ENCODE measurements at places on chromosomes 4 and X. TPM values are rescaled to one million over a fixed set of nuclear protein-coding genes. Genes with fewer than 3 reads are reported as not detected.

Gene PROM1
- 0.22 TPM for total RNA-seq

Gene CHIC1
- total RNA-seq: 3.9 TPM

Gene SERPINA7
- total RNA-seq: not detected

Gene TAF7L
- not detected for total RNA-seq

Gene PAGE1
- total RNA-seq: not detected

Gene SLAIN2
- 53.2 TPM for total RNA-seq

Gene ARAP2
- 31.0 TPM for total RNA-seq

Gene SSX1
- not detected for total RNA-seq

DNA sequence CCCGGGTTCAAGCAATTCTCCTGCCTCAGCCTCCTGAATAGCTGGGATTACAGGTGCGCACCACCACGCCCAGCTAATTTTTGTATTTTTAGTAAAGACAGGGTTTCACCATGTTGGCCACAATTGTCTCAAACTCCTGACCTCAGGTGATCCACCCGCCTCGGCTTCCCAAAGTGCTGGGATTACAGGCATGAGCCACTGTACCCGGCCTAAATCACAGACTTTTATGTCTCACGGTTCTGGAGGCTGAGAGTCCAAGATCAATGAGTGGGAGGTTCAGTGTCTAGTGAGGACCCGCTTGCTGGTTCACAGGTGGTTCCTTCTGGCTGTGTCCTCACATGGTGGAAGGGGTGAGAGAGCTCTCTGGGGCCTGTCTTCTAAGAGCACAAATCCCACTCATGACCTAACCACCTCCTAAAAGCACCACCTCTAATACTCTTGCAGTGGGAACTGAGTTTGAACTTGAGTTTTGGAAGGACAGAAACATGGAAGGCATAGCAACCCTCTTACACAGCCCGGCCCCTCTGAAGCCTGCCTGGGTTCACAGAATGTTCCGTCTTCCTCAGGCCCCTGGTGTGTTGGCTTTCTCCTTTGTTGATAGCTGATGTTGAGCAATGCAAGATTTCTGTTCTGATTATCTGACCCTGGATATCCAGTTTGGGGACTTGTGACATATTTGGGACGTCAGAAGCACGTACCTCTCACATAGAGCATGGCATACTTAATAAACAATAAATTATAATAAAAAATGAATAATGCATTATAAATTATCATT is 1.9 kb upstream of the AKAP17A start:
- DNase-seq: no peak

DNA sequence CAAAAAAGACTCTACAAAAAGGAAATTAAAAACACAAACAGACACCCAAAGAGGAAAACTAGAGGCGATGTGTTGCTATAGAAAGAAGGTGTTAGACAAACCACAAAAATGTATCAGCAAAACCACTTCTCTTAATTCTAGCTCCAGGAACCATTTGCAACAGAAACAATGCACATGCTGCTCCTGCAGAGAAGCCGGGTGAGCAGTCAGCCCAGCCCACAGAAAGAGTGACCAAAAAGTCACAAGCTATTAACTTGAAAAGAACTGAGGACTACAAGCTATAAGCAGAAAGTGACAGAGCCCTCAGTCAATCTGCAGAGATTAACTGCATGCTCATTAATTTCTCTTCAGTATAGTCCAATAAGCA is 96.2 kb upstream of the KLHL13 start:
- no peak for DNase-seq

DNA sequence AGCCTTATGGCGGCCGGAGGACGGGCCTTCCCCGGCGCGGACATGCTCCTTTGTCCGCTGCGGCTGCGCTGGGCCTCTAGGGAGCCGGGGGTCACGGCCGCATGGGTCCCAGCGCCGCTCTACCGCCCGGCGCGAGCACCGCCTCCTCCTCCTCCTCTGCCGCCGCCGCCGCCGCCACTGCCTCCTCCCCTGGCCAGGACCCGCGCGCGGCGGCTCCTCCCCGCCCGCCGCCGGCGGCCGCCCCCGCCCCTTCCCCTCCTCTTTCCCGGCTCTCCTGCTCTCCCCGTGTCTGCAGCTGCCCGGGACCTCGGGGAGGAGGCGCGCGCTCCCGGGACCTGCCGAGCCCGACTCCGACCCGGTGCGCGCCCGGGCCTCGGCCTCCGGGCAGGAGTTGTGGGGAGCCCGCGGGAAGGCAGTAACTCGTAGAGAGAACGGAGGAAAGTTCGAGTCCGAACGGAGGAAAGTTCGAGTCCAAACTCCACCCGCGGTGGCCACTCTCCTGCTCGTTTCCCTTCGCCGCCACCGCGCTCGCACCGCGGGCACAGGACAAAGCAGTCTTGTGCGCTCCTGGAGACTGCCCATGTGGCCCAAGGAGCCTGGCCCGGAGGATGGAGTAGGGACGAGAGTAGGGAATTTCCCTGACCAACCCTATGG is at the start of gene ADGRA3:
Gene ADGRA3 (minus strand): TSS at position 179 of the 654 bp plus-strand sequence. CDS start 282 bp downstream, outside the sequence.
- peak; percentile 40 for DNase-seq

DNA sequence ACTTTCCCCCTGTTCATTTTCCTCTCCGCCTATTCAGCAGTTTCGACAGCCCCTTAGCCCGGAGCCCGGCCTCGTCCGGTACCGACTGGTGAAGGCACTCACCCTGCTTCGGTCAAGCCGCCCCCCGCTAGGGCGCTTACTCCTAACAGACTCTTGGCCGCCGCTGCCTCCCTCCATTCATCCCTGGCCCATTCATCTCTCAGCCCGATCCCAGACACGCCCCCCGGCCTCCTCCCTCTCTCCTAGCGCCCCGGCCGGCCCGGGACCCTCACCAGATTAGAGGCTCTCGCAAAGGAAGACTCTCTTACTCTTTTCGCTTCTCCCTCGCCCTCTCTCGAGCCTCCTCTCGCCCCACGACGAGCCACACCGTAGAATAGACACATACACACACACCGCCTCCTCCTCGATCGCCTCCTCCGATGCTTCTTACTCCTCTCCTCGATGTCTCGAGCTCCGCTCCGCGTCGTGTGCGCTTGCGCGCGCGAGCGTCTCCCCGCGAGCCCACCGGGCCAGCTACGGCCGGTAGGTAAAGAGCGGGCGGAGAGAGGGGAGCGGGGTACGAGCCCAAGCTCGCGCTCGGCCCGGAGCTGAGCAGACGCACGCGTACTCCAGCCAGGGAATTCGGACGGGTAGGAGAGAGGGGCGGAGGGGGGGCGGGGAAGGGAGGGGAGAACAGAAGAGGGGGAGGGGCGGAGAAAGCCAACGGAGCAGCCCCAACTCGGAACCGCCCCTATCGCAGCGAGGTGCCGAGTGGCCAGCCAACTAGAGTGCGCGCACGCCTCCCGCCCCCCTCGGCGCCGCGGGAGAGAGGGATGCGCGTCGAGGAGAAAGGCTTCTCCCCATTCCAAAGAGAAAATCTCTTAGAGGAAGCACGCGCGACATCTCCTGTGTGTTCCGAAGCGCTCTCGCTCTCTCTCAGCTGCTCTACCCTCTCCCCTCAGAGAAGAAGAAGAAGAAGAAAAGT is at the start of gene WNK3:
Gene WNK3 (minus strand): TSS at position 633 of the 964 bp plus-strand sequence.
- DNase-seq: peak; percentile 46

GRCh38 chr4:94369046-94369445 is 26.4 kb upstream of the HPGDS start:
- DNase-seq: no peak

GRCh38 chr4:114921790-114922591 is 191.4 kb downstream of the NDST4 start:
- DNase-seq: no peak

- DNase-seq: no peak
These were observed 240.2 kb upstream of the ADAMTS3 start for GRCh38 chr4:72809208-72809607.

DNA sequence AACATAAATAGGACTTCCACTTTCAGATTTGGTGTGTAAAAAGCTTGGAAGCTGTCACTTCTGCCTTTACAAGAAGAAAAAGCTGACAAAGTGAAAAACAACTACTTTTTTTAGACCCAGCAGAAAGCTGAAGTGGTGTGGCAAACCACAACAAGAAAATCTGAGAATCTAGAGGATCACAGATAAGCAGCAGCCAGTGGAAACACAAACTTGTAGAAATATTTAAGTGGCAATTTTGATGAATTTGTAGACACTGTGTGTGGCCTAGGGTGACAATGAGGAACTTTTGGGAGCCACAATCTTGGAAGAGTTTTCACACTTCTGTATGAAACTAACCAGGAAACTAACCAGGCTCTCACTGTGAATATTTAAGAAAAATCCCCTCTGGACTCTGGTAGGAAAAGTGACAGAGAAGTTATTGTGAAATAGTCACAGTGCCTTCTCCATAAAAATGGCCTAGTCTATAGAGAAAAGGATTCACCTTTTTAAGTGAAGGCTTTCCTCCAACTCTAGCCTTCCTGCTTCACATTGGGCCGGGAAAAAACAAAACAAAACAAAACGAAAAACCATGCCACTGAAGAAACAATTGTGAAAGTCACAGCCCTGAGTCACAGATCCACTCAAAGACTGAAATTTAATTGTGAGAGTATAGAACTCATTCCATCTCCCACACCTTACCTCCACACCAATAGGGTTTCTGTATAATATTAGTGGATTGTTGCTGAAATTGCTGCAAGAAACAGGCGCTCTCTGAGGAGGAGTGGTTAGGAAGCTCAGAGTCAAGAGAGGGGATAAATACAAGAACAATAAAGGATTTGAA is 26.7 kb upstream of the GUCY1A1 start:
- DNase-seq: no peak

- DNase-seq: no peak
These were observed 57.6 kb upstream of the APELA start for GRCh38 chr4:164819366-164819765.

DNA sequence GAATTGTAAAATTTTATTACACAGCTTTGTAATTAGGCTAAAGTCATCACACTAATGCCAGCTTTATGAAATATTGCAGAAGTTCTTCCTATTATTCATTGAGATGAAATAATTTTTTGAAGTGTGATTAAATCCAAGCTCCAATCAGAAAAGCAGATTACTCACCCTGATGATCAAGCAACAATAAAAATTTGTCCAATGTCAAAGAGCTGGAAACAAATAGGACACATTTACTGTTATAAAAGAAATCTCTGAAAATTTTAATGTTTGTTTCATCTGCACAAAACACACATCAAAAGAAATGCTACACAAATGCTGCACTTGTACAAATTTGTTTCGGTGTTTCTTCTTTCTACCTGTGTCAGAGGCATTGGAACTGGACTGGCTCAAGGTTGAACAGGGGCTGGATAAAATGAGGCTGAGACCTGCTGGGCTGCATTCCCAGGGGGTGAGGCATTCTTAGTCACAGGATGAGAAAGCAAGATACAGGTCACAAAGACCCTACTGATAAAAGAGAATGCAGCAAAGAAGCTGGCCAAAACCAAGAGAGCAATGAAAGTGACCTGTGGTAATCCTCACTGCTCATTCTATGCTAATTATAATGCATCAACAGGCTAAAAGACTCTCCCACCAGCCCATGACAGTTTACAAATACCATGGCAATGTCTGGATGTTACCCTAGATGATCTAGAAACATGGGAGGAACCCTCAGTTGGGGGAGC is 78.3 kb downstream of the GASK1B start:
- no peak for DNase-seq

GRCh38 chr4:128682942-128683666 is 126.4 kb upstream of the JADE1 start:
- DNase-seq: no peak

DNA sequence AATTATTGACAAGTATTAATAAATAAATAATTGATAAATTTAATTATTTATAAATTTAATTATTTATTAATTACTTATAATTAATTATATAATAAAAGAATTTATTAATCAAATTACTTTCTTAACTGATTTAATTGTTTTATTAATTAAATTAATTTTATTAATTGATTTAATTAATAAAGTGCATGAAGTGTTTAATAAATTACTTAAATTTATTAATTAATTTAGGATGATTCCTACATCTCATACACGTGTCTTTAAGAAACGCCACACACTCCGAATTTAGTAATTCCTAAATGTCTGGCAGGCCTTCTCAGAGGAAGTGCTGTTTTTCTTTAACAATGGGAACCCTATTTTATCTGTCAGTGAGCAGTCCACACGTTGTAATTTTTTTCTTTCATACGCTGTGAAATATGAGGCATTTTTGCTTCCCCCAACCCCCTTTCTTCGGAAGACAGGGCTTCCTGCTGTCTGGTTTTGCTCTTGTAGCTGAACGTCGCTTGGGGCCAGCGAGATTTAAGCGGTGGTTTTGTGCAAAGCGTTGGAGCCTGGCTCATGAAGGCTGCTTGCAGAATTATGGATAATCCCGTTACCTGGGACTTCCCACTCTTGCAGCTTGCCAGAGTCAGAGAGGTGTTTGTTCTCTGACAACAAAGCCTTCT is 46.8 kb downstream of the CRLF2 start:
- peak; percentile 43 for DNase-seq

DNA sequence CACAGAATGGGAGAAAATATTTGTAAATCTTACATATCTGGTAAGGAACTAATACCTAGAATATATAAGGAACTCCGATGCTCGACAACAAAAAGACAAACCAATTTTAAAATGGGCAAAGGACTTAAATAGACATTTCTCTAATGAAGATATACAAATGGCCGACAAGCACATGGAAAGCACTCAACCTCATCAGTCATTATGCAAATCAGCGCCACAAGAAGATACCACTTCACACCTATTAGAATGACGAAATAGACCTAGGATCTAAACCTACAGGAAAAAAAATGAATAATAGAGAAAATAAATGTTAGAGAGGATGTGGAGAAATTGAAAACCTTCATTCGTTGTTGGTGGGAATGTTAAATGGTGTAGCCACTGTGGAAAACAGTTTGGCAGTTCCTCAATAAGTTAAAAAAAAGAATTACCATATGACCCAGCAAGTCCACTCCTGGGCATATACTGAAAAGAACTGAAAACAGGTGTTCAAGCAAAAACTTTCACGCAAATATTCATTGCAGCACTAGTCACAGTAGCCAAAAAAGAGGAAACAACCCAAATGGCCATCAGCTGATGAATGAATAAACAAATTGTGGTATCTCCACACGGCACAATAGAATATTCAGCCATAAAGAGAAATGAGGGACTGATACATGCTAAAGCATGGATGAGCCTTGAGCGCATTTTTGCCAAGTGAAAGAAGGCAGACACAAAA is 57.3 kb upstream of the WDR19 start:
- DNase-seq: no peak

DNA sequence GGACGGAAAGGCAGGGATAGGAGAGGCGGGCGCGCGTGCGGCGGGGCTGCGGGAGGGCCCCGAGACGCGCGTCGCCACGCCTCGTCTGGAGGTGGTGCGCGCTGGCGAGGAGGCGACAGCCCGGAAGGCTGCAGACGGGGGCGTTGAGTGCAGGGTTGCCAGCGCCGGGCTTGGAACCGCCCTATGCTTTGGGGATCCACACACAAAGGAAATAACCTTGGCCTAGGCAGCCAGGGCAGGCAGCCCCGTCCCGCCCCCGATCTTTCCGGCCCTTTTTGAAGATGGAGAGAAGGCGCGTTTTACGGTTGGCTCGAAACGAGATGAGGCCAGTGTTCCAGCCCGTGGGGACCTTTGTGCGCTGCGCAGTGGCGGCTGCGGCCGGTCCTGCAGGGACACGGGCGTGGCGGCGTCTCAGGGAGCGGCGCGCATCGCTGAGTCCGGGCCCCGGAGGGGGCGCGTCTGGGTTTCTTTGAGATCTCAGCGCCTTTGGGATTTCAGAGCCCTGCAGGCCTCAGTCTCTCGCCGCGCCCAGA is 50.8 kb upstream of the TRIM2 start:
- peak; percentile 87 for DNase-seq

- peak; percentile 25 for DNase-seq
These were observed 8.0 kb downstream of the MAN2B2 start for GRCh38 chr4:6582889-6583490.

GRCh38 chr4:54879576-54879975 is 221.8 kb downstream of the KIT start:
- DNase-seq: no peak

- no peak for DNase-seq
These were observed 678.6 kb downstream of the IQCM start for GRCh38 chr4:149136951-149137620.

- DNase-seq: no peak
These were observed 32.5 kb downstream of the MAN2B2 start for GRCh38 chr4:6607368-6608055.
